ENCODE measurements at places on chromosomes 12 and 14.

DNA sequence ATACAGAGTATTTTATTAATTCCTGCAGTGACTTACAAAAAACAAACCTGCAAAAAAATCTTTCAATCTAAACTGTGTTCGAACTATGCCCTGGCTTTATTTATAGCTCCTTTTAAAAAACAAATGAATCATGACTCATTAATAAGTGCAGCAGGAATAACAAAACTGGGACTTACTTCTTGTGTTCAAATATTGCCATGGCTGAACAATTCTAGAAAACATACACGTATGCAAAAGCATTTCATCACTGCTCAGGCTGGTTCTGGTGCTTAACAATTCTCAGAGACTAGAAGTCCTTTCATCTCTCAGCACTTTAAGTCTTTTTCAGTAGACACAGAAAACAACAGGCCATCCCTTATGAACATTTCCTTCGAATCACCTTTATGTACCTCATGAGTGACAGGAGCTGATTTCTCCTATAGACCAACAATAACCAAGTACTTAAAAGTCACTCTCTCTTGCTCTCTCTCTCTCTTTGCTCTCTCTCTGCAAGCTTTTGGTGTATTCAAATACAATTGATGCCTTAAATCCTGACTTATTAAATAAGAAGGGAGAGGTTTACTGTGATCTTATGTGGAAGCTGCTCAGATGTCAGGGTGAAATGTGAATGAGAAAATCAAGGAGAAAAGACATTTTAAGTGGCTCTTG is 268.8 kb downstream of the TTC8 start:
- no peak for DNase-seq

DNA sequence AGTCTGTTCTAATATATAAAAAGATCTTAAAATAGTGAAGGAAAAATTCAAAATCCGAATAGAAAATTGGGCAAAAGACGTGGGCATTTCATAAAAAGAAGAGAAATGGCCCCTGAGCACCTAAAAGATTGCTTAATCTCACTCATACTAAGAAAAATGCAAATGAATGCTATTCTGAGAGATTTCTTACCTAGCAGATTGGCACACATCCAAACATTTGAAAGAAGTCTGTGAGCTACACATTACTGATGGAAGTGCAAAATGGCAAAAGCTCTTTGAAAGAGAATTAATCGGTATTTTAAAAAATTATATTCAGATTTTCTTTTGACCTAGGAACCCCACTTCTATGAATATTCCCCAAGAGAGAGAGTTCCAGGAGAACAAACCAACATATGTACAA is 280.4 kb upstream of the GARIN6 start:
- no peak for DNase-seq

- DNase-seq: no peak
Observed at GRCh38 chr12:20588042-20588441, 107.1 kb upstream of the SLCO1C1 start.

- DNase-seq: no peak
Observed at GRCh38 chr12:43210485-43211192, 341.4 kb downstream of the ADAMTS20 start.

GRCh38 chr12:16175840-16176239 is 101.6 kb downstream of the SLC15A5 start:
- no peak for DNase-seq

- DNase-seq: no peak
Observed at GRCh38 chr12:132085291-132085635, 58.9 kb downstream of the DDX51 start.

- no peak for DNase-seq
Observed at GRCh38 chr14:77985211-77985615, 185.0 kb upstream of the NRXN3 start.

DNA sequence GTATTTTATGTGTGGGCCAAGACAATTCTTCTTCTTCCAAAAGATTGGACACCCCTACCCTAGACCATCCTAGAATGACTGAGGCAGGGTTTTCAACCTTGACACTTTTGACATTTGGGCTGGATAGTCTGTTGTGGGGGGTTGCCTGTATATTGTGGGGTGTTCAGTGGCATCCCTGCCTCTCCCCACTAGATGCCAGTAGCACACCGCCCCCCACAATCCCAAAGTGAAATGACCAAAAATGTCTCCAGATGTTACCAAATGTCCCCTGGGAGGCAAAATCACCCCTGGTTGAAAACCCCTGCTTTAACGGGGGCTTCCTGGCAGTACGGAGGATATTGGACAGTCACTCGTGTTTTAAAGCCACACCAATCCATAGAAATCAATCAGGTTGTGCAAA is 219.6 kb downstream of the PHETA1 start:
- no peak for DNase-seq

All from activated T-cell treated with anti-CD3 and anti-CD28 coated beads for 1 hour (primary cell).